Amniotic epithelial cell (primary cell): ENCODE measurements at places on chromosomes 3 and 15.
A peak's percentile ranks its signal among the peaks of the same experiment; 100 is the strongest.

DNA sequence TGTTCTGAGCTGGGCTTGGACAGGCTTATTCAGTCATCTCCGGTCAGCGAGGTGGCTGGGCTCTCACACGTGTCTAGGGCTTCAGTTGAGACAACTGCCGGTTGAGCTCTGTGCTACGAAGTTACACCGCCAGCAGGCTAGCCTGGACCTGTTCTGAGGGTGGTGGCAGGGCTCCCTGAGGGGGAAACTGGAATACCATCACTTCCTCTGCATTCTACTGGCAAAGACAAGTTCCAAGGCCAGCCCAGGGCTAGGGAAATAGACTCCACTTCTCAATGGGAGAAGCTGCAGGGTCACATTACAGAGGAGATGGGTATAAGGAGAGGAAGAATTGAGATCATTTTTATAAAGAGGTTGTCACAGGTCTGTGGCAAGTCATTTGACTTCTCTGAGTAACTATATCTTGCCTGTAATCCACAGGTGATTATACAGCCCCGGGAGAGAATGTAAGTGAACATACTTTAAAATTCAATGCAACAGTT, 106.8 kb upstream of the IL12A start:
- no peak for DNase-seq

GRCh38 chr15:81475926-81476325, 101.9 kb upstream of the TMC3 start:
- DNase-seq = peak; percentile 3

DNA sequence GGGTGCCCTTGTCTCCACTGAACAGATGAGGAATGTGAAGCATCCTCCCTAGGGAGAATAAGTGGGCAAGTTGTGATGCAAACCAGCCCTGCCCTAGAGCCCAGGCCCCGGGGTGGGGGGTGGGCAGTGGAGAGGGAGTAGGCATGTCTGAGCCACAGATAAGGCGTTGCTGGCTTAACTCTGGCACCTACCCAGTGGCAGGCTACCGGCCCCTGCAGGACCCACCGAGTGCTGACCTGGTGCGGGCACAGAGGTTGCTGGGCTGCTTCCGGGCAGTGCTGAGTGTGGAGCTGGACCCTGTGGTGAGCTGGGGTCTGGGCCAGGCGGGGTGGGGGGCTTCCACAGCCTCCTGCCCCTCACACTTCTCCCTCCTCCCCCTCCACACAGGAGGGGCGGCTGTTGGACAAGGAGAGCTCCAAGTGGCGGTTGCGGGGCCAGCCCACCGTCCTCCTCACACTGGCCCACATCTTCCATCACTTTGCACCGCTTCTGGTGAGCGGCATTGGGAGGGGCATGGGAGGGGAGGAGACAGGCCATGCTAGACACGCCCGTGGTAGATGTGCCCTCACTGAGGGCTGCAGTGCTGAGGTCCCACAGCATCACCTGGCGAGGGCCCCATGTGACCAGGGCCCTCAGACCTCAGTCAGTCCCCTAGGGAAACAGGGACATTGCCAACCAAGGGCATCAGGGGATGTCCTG, 10.1 kb downstream of the RNF123 start:
- DNase-seq = peak; percentile 81

DNA sequence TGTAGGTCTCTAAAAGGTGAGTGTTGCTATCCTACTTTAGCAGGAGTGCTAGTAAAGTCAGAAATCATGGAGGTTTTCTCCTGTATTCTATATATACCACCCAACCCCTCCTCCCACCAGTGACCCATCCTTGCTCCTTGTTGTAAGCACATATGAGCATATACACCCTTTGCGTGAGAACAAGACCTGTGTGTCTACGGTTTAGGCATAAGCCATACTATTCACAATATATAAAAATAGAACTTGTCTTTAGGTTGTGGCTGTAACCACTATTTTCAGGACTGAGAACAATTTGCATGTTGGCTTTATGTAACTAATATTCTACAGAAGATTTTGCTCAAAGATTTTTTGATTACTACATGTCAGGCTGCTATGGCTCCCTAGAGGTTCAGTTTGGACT, 59.1 kb upstream of the TOP2B start:
- DNase-seq = no peak

GRCh38 chr15:68410466-68411342, 21.3 kb downstream of the ITGA11 start:
- DNase-seq = peak; percentile 31
